ENCODE measurements at places on chromosomes 5 and 9.

GRCh38 chr5:56054666-56055065 is 59.9 kb upstream of the IL6ST start:
- H3K27me3 ChIP-seq: no peaks in the 10 kb centered on the region
- no peak overlapping the region for H3K27ac ChIP-seq
- peaks cover 16% of the 10 kb centered on the region for H3K4me1 ChIP-seq
- no peaks in the 10 kb centered on the region for H3K36me3 ChIP-seq

GRCh38 chr5:58286741-58287140 is 173.1 kb downstream of the PLK2 start:
- no peak for DNase-seq
- H3K4me1 ChIP-seq: no peaks in the 10 kb centered on the region
- H3K27me3 ChIP-seq: no peaks in the 10 kb centered on the region
- no peak overlapping the region for H3K27ac ChIP-seq

GRCh38 chr9:91852801-91853347 is 97.2 kb downstream of the ROR2 start:
- H3K36me3 ChIP-seq: no peaks in the 10 kb centered on the region

- H3K27ac ChIP-seq: no peak overlapping the region
- DNase-seq: no peak
- H3K4me3 ChIP-seq: no peak overlapping the region
Measured at GRCh38 chr9:114053246-114054005, 24.7 kb downstream of the AMBP start.

DNA sequence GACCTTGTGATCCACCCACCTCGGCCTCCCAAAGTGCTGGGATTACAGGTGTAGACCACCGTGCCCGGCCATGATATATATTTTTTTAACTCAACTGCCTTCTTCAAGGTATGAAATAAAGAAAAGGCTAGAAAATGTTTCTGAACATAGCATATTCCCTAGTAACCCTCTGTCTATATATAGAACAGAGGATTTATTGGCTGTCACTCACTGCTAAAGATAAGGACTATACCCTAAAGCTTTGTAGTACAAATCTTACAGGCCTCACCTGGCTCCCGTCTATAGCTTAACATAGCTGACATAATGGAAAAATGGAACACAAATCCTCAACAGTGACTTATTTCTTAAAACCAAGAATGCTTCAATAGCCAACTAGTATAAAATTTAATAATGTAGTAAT is 14.2 kb downstream of the SGTB start:
- H3K27me3 ChIP-seq: no peaks in the 10 kb centered on the region
- H3K4me1 ChIP-seq: no peaks in the 10 kb centered on the region
- no peak for DNase-seq
- peaks cover 20% of the 10 kb centered on the region for H3K36me3 ChIP-seq
- no peak overlapping the region for H3K4me3 ChIP-seq

GRCh38 chr5:103801681-103802080 is 239.1 kb upstream of the NUDT12 start:
- no peak overlapping the region for H3K27ac ChIP-seq
- H3K4me3 ChIP-seq: no peak overlapping the region
- H3K36me3 ChIP-seq: no peaks in the 10 kb centered on the region
- H3K27me3 ChIP-seq: no peaks in the 10 kb centered on the region
- no peak for DNase-seq
- H3K4me1 ChIP-seq: no peaks in the 10 kb centered on the region

DNA sequence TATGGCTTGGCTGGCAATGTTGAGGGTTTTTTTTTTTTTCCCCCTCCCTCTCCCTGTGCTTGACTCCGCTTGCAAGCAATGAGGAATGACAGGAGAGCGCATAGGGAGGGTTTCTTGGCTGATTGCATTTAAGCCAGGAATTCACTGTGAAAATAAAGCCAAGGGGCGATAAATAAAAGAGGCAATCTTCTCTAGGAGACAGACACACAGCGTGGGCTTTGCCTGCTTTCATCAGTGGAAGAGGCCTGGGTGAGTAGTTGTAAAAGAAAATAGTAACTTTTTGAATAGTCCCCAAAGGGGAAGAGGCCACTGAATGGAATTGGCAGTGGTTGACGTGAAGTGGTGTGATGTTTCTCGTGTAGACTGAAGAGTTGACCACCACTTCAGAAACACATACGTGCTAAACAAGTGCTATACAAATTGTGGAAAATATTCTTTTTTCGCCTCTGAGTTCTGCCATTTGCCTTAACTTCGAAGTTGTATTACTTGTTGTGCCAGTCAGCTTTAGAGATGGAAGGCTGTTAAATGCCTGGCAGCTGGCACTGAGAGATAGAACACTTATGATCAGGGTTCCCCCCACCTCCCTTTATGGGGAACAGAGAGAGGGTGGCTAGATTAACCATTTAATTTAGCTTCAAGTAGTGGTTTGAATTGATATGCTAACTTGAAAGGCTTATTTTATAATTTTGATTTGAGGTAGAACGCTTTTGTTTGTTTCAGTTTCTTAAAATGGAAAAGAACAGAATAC is 3.0 kb downstream of the ZSWIM6 start:
- no peaks in the 10 kb centered on the region for H3K27me3 ChIP-seq
- peaks cover 21% of the 10 kb centered on the region for H3K4me1 ChIP-seq
- H3K36me3 ChIP-seq: no peaks in the 10 kb centered on the region
- peak overlapping the region; percentile 94 for H3K4me3 ChIP-seq
- no peak overlapping the region for H3K27ac ChIP-seq

GRCh38 chr9:129493002-129493705 is 127.7 kb downstream of the C9orf50 start:
- H3K4me3 ChIP-seq: no peak overlapping the region
- H3K27me3 ChIP-seq: no peaks in the 10 kb centered on the region
- no peak for DNase-seq
- H3K36me3 ChIP-seq: no peaks in the 10 kb centered on the region

GRCh38 chr5:54524704-54525103 is 7.1 kb downstream of the SNX18 start:
- DNase-seq: no peak
- peak overlapping the region; percentile 21 for H3K4me3 ChIP-seq
- no peak overlapping the region for H3K27ac ChIP-seq
- H3K4me1 ChIP-seq: peaks cover 83% of the 10 kb centered on the region
- no peaks in the 10 kb centered on the region for H3K36me3 ChIP-seq

DNA sequence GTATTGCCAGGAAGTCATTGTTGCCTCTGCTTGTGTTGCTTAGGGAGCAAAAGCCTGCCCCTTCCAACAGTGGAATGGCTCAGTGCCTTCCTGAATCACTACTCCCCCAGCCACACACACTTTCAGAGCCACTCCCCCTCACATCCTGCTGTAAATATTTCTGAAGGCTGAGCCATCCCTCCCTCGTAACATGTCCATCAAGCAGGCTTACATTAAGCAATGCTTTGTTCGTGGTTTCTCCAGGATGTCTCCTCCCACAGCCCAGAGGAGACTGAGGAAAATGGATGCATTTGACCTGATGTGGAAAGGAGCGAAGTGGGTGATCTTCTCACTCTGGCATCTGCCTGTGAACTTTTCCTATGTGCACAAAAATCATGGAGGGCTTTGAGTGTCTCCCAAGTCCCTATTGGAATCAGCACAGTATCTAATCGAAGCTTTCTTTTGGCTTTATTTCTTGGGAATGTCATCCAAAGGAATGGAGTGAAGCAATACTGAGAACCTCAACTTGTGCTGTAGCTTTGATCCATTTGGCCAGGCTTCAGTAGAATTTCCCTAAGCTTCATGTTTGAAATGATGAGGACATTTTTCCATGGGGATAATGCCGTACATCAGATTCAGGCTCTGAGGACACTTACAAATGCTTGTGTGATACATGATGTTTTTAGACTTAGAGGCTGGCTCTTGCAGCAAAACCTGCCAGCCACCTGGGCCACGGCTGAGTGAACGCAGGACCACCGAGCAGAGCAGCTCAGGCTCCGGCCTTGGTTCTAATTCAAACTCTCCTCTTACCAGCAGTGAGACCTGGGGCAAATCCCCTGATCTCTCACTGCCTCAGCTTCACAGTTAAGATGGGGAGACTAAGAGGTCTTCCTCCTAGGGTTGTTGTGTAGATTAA is 389.1 kb downstream of the ENC1 start:
- no peak overlapping the region for H3K4me3 ChIP-seq
- peaks cover 10% of the 10 kb centered on the region for H3K4me1 ChIP-seq

DNA sequence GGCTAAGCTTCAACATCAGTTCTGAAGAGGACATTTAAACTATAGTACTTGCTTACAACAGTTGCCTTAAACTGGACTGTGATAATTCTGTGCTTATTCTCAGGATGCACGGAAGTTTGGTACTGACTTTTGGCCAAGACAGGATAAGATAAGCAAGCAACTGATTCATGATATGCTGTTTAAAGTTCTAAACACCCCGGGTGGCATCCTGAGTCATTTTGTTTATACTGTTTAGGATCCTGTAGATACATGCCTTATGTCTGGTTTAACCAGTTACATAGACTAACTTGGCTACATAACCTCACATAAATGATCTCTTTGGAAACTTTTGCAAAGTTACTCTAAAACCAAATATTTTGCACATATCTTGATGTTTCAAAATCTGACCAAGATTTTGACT is 95.9 kb downstream of the CDH9 start:
- H3K4me3 ChIP-seq: no peak overlapping the region
- H3K27ac ChIP-seq: no peak overlapping the region
- H3K4me1 ChIP-seq: no peaks in the 10 kb centered on the region
- no peak for DNase-seq
- no peaks in the 10 kb centered on the region for H3K36me3 ChIP-seq
- no peaks in the 10 kb centered on the region for H3K27me3 ChIP-seq

DNA sequence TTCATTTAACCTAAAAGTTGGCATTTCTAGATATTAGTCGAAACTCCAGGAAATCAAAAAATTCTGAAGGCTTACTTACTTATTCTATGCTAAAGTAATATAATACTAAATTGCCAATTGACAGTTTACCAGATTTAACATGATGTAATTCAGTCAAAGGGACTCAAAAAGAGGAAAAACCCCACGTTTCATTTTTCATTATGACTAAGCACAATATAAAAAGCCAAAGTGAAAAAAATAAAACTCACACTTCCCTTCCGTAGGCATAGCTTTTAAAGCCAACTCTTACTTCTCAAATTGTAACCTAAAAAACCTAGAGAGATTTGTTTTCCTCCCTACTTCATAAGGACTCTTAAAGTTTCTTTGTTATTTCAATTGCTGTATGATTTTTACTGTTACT is 146.6 kb downstream of the RAPGEF6 start:
- no peak overlapping the region for H3K27ac ChIP-seq
- no peaks in the 10 kb centered on the region for H3K4me1 ChIP-seq
- H3K36me3 ChIP-seq: no peaks in the 10 kb centered on the region

DNA sequence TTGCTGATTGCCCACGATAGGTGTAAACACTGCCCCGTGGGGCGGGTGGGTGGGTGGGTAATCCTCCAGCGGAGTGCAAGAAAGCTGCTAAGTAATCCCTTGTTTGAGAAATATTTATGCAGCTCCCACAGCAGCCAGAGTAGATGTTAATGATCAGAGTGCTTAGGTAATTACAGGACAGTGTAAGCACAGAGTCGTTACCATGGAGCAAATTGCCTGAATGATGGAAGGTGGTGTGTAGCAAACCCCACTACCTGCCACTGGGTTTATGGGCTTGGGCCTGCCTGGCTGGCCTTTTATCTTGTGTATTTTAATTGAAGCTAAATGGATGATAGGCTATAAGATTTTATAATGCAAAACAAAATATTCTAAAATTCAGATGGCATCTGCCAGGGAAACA is 110.0 kb downstream of the COL5A1 start:
- no peaks in the 10 kb centered on the region for H3K4me1 ChIP-seq
- DNase-seq: no peak
- H3K4me3 ChIP-seq: no peak overlapping the region
- no peak overlapping the region for H3K27ac ChIP-seq

DNA sequence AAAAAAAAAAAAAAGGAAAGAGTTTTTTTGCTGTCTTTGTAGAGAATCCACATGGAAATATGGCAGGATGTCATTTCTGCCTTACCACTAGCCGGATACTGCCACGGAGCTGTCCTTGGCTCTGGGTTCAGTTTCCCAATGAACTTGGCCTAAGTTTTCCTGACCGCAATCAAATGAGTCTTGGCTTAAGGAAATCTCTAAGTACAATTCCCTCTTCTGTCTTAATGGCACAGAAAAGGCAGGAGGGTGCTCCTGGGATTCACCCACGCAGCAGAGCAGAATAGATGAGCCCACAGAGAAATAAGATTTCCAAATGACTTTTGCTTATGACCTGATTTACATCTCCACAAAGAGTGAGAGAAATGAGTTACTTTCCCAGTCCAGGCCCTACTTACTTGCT is 284.0 kb upstream of the VLDLR start:
- H3K4me1 ChIP-seq: no peaks in the 10 kb centered on the region
- DNase-seq: no peak
- no peaks in the 10 kb centered on the region for H3K36me3 ChIP-seq
- H3K27me3 ChIP-seq: no peaks in the 10 kb centered on the region
- H3K4me3 ChIP-seq: no peak overlapping the region

DNA sequence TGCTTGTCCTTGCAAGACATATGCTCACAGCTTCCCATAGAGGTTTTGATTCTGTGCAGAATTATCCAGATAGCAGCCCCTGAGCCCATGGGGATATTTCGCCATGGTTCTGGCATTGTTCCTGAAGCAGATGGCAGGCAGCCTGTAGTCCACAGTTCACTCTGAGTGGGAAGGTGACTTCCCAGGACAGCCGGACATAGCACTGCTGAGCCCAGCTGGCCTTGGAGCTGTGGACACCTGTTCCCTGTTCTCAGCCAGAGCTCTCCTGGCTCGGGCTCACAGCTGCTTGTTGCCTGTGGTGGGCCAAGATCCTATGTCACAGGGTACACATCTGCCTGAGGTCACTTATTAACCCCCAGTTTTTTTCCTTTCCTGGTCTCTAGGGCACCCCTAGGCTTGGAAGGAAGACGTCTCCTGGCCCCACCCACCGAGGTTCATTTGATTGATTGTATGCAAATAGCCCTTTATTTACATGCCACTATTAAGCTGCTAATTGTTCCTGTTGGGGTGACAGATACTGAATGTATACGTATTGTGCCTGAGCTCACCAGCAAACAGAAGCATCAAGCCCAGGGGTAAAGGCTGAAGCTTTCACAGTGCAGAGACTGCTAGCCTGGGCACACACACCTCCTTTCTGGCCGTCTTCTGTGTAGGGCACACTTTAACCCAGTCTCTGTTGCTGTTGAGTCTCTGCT is 96.6 kb upstream of the DMRT1 start:
- H3K27ac ChIP-seq: no peak overlapping the region
- H3K4me3 ChIP-seq: no peak overlapping the region
- no peaks in the 10 kb centered on the region for H3K27me3 ChIP-seq
- no peaks in the 10 kb centered on the region for H3K36me3 ChIP-seq
